Cardiac ventricle fibroblast (primary cell): ENCODE measurements at places on chromosomes 4 and X. TPM values are rescaled to one million over a fixed set of nuclear protein-coding genes. Genes with fewer than 3 reads are reported as not detected.

Gene SMC1A
- 12.0 and 15.9 TPM in 2 replicates for total RNA-seq

Gene DUSP9
- total RNA-seq, result 0.12 TPM in 1 of 2 replicates, not detected in the other

Gene APLN
- 29.8 and 35.0 TPM in 2 replicates for total RNA-seq

Gene ZFP42
- total RNA-seq, result not detected in 2 replicates

Gene NPFFR2
- total RNA-seq, result 0.12 TPM in 1 of 2 replicates, not detected in the other

Gene SUV39H1
- 2.7 and 6.2 TPM in 2 replicates for total RNA-seq

Gene TEX13D
- not detected in 2 replicates for total RNA-seq

Gene CDS1
- total RNA-seq, result 0.24 and 0.56 TPM in 2 replicates

Gene PCDH18
- 224 and 247 TPM in 2 replicates for total RNA-seq
